T-helper 1 cell (primary cell): ENCODE measurements at places on chromosomes 5 and 9.
A peak's percentile ranks its signal among the peaks of the same experiment; 100 is the strongest.

DNA sequence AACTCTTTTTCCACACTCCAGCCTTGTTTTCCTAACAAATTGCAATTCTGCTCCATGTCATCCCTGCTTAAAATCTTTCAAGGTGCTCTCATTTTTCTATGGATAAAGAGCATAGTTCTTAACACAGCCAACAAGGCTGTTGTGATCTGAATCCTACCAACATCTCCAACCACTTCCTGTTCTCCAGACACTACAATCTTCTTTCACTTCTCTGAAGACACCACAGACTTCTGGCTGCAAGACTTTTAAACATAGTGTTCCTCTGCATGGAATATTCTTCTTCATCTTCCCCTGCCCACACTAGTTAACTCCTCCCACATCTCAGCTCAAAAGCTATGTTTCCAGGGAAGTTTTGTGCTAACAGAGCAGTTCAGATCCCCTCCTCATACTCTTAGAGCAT is 404.8 kb downstream of the MAN2A1 start:
- DNase-seq: no peak

- no peak for DNase-seq
These were observed 46.5 kb downstream of the GNA14 start for GRCh38 chr9:77601476-77602099.

GRCh38 chr9:124723352-124723751 is 47.8 kb downstream of the NR6A1 start:
- DNase-seq: no peak

DNA sequence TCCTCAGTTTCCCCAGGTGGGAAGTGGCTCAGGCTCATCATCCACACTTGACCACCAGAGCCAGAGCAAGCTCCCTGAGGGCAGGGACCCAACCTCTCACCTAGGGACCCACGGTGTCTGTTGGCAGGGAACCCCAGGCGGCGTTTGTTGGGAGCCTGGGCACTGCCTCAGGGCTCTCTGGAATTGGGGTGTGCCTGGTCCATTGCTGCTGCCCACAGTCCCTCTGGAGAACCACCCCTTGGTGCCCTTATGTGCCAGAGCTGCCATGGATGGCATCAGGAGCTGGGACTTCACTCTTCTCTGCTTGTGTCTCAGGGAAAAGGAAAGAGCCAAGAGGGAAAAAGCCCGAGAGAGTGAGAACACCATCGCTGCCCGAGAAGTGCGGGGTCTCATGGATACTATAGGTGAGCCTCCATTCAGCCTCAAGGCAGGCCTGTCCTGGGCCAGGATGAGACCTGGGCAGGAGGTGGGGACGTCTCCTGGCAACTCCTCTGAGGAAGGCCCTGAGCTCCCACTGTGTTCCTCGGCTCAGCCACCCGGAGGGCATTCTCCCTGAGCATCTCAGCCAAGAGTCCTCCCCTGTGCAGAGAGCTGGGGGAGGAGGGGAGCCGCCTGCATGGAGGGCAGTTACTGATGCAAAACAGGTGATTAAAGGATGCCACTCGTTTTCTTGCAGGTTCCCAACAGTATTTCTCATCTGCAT is 4.5 kb downstream of the CCDC180 start:
- DNase-seq: no peak

DNA sequence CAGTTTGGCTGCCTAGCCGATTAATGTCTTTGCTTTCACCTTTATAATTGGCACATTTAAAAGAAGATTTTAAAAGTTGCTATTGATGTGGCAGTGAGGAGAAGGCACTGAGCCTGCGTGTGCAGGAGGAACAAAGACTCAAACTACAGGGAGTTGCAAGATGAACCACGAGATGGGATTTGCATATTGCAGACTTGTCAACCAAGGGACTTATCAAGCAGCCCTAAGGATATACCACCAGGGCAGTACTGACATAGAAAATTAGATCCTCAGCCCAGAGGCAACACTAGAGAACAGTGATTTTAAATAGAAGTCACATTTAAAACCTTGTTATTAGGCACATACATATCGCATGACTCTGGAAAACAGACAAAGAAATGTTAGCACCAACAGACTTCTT is 342.6 kb downstream of the GLIS3 start:
- DNase-seq: no peak

GRCh38 chr5:3118340-3118739 is 366.9 kb upstream of the IRX2 start:
- no peak for DNase-seq

DNA sequence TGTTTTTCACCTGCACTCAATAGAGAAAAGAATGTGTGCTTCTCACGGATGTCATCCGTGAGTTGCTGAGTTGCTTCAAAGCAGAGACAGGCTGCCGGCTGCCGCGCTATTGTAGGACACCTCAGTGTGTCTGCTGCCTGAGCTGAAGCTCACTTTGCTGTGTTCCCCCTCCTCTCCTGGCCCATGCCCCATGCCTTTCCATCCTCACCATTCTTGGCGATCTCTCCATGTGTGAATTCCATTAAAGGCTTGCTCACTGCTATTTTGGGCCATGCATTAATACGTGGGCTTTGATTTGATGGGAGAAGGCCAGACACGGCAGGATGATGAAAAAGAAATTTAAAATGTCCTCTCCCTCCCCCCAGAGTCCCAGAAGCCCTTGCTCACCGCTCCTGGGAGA is 14.5 kb downstream of the ADAM19 start:
- no peak for DNase-seq

GRCh38 chr9:82168585-82168984 is 180.0 kb downstream of the SPATA31D1 start:
- DNase-seq: no peak

DNA sequence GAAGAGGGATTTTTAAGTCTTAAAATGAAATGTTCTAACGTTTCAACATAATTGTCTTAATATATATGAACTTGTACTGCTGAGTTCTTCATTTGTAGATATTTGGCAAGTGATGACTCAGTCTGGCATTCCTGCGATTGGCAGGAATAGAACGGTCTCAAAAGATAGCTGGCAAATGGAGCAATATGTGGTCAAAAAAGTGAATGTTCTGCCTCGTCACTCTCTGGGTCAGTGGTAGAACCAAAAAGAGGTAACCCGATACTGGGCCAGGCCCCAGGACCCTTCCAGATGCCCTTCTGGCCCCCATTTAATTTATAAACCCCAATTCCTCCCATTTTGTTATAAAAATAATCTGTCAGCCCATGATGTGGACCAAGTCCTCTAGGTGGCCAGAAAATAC is 39.2 kb downstream of the ZNF366 start:
- DNase-seq: no peak

- DNase-seq: no peak
These were observed 71.0 kb upstream of the PLPP6 start for GRCh38 chr9:4591123-4591500.

GRCh38 chr5:82100303-82101077 is 128.7 kb downstream of the ATG10 start:
- DNase-seq: no peak

- DNase-seq: no peak
These were observed 93.5 kb upstream of the FBXL7 start for GRCh38 chr5:15406478-15406877.

- DNase-seq: no peak
These were observed 41.9 kb downstream of the SYK start for GRCh38 chr9:90843525-90843924.

- no peak for DNase-seq
These were observed 297.1 kb upstream of the CD180 start for GRCh38 chr5:67493676-67494075.

DNA sequence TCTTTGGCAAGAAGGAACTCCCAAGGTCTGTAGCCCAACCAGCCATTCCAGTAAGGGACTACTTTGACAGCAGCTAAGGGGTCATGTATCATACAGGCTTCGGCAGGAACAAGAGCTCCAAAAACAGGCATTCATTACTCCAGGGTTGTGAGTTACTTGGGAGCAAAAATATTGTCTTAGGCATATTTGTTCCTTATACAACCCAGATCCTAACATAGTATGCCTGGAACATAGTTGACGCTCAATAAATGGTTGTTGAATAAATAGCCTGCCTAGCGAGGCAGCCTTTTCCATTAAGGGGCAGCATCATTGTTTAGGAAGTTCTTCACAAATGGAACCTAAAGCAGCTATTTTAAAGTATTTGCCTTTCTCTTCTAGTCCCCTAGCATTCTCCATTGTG is 35.8 kb upstream of the FER start:
- DNase-seq: no peak

DNA sequence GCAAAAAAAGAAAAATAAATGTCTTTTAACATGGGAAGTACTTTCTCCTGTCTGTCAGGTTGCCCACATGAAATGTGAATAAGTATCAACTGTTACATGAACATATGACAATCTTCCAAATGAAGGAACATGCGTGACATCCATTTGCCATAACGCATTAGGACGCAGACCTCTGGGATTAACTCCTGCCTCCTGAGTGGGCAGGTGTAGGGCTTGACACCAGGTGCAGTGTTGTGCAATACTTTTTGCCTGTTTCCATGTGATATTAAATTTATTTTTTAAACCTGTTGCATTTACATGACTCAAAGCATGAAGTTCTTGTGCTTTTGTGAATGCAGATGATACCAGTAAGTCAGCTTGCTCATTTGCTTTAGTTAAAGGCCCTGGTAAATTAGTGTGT is 8.7 kb upstream of the TMEM141 start:
- DNase-seq: no peak

GRCh38 chr5:100609594-100609993 is 74.4 kb downstream of the FAM174A start:
- no peak for DNase-seq

- no peak for DNase-seq
These were observed 445.2 kb downstream of the ELAVL2 start for GRCh38 chr9:23380821-23381220.

- DNase-seq: no peak
These were observed 6.8 kb downstream of the RMI1 start for GRCh38 chr9:83987402-83987791.

GRCh38 chr5:150613991-150614660 is 26.3 kb upstream of the SYNPO start:
- DNase-seq: no peak

DNA sequence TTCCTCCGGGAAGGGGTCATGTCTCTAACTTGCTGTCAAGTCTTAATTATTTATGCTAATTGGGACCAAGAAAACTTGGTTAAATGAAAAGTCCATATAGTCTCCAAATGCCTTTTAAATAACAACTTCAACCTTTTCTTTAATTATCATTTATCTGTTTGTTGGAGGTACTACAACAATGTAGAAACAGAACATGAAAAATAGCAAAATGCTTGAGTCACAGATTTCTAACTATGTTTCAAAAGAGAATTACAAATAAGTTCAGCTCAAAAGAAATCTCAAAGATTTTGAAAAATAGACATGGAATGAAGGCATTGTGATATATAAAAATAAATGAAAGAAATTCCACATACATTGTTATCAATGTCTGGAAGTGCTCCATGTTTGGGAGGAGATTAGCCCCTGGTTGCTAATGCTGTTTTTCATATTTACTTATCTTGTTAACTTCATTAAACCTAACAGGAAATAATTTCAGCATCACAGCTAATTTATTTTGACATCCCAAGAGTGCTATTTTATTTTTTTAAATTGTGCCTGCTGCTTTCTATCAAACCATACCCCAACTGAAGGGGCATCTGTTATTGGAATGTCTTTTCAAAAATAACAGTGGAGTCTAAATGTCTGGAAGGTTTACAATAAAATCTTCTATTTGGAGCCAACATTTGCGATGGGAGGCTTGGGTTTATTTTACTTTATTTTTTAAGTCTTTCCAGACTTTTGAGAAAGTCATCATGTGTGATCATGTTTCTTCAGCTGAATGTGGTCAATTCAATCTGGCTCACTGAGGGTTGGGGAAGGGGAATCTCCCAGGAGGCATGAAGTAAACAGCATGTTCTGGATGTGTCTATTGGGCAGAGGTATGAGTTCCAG is 53.1 kb upstream of the ANKRD55 start:
- no peak for DNase-seq

DNA sequence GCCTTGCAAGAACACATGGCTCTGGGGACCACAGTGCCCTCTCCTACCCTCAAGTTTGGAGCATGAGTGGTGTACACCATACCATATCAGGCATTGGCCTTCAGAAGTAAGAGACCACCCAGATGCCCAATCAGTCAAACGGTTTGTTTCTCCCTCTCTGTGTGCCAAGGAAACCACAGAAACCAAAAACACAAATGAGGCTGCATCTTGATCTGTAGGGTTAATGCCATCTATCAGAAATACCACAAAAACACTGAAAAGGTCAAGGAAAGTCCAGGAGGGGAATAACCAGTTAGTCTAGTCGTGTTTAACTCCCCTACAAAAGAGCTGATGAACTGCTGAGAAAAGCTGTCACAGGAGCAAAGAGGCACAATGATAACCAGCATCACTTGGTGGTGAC is 78.4 kb downstream of the INSYN2B start:
- no peak for DNase-seq

- DNase-seq: no peak
These were observed 13.3 kb downstream of the RIC1 start for GRCh38 chr9:5642170-5642569.

GRCh38 chr5:8376478-8376877 is 507.5 kb downstream of the MTRR start:
- DNase-seq: peak; percentile 29

GRCh38 chr5:115428676-115429075 is 115.9 kb downstream of the FEM1C start:
- DNase-seq: no peak

DNA sequence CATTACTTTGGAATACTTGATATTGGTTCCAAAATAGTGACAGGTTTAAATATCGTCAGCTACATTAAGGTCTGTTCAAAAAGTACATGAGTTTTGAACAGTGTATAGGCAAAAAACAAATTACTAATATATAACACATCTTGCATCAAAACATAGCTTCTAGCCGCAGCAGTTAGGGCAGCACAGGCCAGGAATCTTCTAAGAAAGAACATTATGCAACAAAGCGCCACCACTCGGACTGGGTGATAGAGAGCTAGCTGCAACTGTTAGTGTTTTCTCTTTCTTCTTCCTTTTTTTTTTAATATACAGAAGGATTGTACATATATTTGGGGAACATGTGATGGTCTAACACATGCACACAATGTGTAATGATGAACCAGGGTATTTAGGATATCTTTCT is 504.5 kb downstream of the NR2F1-AS1 start:
- DNase-seq: no peak

- no peak for DNase-seq
These were observed 133.2 kb upstream of the PANK3 start for GRCh38 chr5:168712280-168712924.

GRCh38 chr5:42436051-42436450 is 12.8 kb downstream of the GHR start:
- no peak for DNase-seq

- no peak for DNase-seq
These were observed 34.1 kb downstream of the ZMAT2 start for GRCh38 chr5:140734354-140734753.

DNA sequence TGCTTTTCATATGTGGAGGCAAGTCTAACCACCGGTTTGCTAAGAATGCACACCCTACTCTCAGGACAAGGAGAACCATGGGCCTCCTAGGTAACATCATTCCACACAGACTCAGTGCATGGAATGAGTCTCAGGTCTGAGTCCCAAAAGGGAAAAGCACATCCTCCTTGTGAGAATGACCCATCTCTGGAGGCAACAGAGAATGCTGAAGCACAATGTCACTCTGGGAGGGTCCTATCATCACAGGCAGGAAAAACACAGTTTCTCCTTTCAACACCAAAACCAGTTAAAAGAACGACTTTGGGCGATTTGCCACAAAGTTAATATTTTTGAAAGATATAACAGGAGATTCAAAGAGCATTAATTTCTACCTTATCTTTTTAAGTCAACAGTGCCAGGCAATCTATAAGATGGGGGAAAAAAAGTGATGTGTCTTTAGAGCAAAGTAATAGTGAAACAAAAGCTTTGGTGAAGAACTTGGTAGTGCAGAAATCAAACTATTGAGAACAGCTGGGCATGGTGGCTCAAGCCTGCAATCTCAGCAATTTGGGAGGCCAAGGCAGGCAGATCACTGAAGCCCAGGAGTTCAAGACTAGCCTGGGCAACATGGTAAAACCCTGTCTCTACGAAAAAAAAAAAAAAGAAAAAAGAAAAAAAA is 97.3 kb downstream of the OXCT1 start:
- DNase-seq: no peak
